ENCODE measurements at places on chromosomes 1 and 21.

GRCh38 chr1:176854758-176855745 lies 309.5 kb downstream of the ASTN1 start:
- DNase-seq, result no peak

GRCh38 chr1:185656663-185657062 lies 77.5 kb upstream of the HMCN1 start:
- no peak for DNase-seq

DNA sequence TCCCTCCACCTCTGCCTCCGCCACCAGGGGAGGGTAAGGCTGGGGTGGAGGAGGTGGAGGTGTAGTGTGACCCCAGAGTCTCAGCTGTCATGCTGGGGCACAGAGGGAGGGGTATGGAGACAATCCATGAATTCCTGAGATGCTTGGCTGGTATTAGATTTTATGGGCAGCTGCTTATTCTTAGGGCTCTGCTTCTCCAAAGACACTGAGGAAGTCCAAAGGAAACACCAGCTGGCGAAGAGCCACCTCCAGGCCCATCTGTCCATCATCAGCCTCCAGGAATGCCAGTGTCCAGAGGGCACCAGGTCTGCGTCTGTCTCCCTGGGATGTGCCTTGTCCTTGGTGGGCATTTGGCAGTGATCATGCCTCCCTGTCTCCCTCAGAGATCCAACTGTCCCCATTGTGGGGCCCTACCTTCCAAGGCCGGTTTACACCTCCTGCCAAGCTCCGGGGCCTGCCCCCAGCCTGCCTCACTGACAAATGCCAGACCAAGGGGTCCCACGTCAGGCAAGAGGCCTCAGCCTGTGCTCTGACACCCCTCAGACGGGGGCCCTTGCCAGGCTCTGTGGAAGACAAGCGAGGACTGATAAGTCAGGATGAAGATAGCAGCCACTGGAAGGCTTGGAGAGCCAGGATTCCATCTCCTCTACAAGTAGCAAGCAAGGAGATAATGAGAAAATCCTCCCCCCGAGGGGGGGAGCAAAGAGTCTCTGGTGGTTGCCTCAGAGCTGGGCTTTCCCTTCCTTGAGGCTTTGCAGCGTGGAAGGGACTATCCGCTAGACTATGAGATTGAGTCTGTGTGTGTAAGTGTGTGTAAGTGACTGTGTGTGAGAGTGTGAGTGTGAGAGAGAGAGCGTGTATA lies 1.6 kb downstream of the TNNI1 start:
- no peak for DNase-seq

DNA sequence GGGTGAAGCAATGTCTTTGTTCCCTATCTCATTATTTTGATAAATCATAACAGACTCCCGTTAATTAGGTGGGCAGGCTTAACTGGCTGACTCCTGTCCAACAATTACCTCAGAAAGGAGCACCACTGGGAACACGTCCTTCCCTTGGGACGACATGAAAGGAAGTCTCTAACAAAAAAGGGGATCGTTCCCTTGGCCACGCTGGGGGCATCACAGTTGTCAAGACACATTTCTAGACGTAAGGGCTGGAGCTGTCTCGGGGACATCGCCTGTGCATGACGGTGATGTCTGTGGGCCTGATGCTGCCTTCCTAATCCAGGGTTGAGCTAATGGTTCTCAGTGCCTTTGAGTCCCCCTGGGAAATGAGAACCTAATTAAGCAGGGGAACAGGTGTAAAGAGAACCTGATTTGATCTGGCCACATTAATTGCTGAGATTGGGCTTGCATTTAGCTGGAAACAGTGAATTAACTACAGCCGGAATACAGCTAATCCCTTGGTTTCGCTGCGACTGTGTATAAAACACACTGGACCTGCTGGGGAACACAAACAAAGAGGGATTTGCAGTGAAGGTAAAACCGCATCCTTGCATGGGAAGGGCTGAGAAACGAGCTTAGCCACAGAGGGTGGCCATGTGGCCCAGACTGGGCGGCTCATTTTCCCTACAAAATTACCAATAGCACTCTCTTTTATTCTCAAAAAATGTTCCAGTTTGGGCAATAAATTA lies 111.8 kb downstream of the MRPS6 start:
- DNase-seq, result no peak

DNA sequence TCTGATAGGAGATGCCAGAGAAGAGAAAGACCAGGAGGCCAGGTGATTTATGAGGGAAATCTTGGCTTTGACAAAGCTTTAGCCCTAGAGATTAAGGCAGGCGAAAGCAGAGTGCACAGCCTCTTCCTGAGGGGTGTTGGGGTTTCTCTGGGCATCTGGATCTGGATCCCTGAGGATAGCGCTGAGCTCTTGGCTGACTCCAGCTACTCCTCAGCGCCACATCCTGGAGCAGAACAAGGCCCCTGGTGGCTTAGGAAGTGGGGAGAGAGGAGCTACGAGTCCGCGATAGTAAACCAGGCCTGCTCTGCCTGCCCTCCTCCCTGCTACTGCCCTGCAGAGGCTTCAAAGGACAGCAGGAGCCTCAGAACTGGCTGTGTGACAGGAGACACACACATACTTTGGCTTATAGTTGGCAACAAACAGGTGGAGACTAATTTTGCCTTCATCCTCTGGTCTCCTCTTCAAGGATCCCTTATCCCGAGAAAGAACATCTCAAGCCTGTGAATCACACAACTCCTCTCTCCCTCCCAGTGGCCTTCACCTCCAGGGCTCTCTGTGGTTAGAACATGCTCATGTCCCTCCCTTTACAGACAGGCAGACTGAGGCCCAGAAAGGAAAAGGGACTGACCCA lies 66.9 kb downstream of the TRABD2B start:
- no peak for DNase-seq

DNA sequence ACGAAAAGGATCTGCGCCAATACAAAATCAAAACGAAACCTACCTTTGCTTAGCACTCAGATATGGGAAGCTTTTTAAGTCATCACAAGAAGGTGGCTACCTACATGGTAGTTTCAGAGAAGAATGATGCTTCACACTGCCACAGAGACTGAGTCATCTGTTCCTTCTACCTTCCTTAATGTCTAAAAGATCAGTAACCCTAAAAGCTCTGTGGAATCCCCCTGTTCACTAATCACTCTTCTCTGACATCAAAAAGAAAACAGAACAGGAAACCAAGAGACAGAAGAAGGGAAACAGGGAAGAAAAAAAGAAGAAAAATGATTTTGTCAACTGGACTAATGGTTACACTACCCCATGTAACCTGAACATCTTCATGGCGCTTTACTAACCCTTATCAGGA lies 177.2 kb downstream of the SMYD3 start:
- no peak for DNase-seq

- no peak for DNase-seq
These were observed 36.7 kb downstream of the ATP2B4 start for GRCh38 chr1:203663294-203663693.
